ENCODE measurements at places on chromosomes 7 and 10. TPM values are rescaled to one million over a fixed set of nuclear protein-coding genes. Genes with fewer than 3 reads are reported as not detected.

AKR1C8 gene
- not detected for total RNA-seq

CLRN3 gene
- not detected for total RNA-seq

PDCD4 gene
- total RNA-seq: 47.1 TPM

SPDYE6 gene
- not detected for total RNA-seq

PRLHR gene
- total RNA-seq: not detected

FAM237B gene
- total RNA-seq: under 0.01 TPM

FBH1 gene
- total RNA-seq: 117 TPM

PTF1A gene
- total RNA-seq: not detected

CCNY gene
- 50.7 TPM for total RNA-seq

POLL gene
- total RNA-seq: 10.1 TPM

ARHGEF5 gene
- 1.1 TPM for total RNA-seq

CHAT gene
- not detected for total RNA-seq

C10orf143 gene
- 1.2 TPM for total RNA-seq

ACTL6B gene
- total RNA-seq: not detected

MUC3A gene
- not detected for total RNA-seq

NUTM2E gene
- total RNA-seq: under 0.01 TPM

SCART1 gene
- total RNA-seq: 1.1 TPM

NEUROG3 gene
- total RNA-seq: not detected

SLC35G1 gene
- total RNA-seq: 4.6 TPM

COL1A2 gene
- 5,973 TPM for total RNA-seq

SPDYE16 gene
- not detected for total RNA-seq

STK32C gene
- 6.8 TPM for total RNA-seq

SLC16A9 gene
- total RNA-seq: 4.5 TPM

ANKRD1 gene
- 169 TPM for total RNA-seq

NCF1 gene
- total RNA-seq: not detected

IDI2 gene
- total RNA-seq: not detected

TAS2R41 gene
- total RNA-seq: not detected

FAM221A gene
- 1.3 TPM for total RNA-seq

IFIT1B gene
- not detected for total RNA-seq

NXPH1 gene
- not detected for total RNA-seq

AGBL3 gene
- 0.96 TPM for total RNA-seq

AOAH gene
- not detected for total RNA-seq

UNCX gene
- total RNA-seq: not detected

LLCFC1 gene
- total RNA-seq: not detected

Data from regular cardiac myocyte (primary cell).